ENCODE measurements at places on chromosomes 11 and 22.
A peak's percentile ranks its signal among the peaks of the same experiment; 100 is the strongest.

GRCh38 chr11:61345954-61346843 is 13.2 kb downstream of the TKFC start:
- DNase-seq: no peak

DNA sequence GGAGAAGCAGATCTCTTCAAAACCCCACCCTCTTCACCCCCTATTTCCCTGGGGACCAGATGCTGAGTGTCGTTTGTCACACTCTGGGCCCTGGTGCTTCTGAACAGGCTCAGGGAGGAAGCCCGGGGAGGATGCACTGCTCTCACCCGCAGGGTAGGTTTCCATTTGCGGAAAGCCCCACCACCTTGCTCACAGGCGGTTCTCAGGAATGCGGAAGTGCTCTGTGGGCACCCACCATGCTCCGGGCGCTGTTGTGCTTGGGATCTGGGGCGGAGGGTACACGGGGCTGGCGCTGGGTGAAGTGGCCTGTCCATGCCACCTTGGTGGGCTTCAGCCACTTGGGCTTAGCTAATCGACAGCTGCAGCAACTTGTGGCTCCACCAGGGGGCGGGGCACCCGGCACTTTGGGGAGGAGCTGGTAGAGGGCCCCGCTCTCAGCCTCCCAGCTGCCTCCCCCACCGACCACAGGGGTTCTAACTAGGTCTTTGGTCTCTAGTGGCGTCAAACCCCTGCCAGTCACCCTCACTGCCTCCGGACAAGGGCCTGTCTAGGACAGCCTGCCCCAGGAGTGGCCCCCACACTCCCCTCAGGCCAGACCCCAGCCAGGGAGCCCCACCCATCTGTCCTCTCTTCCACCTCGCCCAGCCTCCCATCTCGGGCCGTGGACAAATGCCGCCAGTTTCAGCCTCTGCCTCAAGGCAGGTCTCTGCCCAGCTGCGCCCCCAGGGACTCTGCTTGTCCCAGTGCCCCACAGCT is 7.4 kb downstream of the NDUFV1 start:
- peak; percentile 56 for DNase-seq

- DNase-seq: no peak
These were observed 229.1 kb downstream of the LARGE1 start for GRCh38 chr22:33691057-33691630.

- DNase-seq: no peak
These were observed 2.5 kb downstream of the PKP3 start for GRCh38 chr11:396511-396947.

DNA sequence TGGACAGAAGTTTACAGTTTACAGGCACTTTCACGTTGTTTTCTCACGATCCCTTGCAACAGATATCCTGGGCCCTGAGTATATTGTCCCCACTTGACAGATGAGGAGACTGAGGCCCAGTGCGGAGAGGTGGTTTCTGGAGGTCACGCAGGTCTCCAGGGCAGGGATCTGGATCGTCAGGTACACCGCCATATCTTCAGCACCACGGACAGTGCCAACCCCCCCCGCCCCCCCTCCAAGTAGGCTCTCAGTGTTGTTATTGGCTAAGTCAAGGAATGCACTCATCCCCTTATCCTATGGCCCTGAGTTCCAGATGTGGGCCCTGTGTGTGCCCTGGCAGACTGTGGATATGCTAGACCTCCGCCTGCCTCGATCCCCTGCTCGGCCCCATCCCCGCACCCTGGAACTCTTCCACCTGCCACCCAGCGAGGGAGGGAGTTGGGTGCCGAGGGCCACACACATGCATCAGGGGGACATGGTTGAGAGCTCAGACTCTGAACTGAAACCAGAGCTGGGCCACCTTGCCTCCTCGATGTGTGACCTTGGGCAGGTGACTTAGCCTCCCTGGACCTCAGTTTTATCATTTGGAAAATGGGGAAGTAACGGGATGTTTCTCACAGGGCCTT is 37.5 kb downstream of the MPPED1 start:
- DNase-seq: no peak

Data from stimulated activated CD4-positive, alpha-beta T cell treated with anti-CD3 and anti-CD28 coated beads, Interleukin-1b, Interleukin-23, amount 100 ng/mL, for 1 hour (primary cell).